ENCODE measurements at places on chromosomes 16 and 17.

- DNase-seq: no peak
Measured at GRCh38 chr17:80195671-80196529, 24.2 kb downstream of the SGSH start.

DNA sequence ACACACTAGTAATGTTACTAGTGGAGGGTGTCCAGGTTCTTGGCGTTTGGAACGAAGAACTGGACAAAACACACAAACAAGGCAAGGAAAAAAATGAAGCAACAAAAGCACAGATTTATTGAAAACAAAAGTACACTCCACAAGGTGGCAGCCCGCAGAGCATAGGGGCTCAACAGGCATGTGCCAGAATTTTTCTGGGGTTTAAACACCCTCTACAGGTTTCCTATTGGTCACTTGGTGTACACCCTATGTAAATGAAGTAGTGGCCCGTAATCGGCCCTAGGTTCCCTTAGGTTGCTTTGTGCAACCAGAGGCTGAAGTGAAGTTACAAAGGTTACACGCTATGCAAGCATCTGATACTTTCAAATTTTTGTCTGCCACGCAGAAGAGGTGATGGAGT is 8.1 kb downstream of the OR2C1 start:
- no peak for DNase-seq

- DNase-seq: peak; percentile 46
Measured at GRCh38 chr17:42361781-42362186, 26.5 kb downstream of the STAT3 start.

DNA sequence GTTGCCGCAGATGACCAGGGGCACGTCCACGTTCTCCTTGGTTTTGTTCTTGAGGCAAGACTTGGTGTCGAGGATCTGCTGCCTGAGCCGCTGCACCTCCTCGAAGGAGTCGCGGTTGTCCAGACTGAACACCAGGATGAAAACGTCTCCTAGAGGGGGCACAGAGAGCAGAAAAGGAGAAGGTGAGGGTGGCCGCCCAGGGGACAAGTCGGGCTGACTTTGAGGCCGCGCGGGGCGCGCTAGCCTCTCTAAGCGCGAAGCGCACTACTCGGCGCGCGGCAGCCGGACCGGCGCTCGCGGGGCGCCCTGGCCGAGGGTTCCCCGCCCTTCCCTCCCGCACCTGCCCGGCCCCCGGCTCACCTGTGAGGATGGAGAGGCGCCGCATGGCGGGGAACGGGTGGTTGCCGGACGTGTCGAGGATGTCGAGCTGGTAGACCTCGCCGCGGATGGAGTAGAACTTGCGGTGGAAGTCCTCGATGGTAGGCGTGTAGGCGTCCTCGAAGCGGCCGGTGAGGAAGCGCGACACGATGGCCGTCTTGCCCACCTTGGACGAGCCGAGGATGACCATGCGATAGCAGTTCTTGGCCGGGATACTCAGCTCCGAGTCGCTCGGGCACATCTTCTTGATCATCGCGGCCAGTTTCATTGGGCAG is 533 bp downstream of the RASD1 start:
- no peak for DNase-seq
